ENCODE measurements at places on chromosomes 5 and 9.

DNA sequence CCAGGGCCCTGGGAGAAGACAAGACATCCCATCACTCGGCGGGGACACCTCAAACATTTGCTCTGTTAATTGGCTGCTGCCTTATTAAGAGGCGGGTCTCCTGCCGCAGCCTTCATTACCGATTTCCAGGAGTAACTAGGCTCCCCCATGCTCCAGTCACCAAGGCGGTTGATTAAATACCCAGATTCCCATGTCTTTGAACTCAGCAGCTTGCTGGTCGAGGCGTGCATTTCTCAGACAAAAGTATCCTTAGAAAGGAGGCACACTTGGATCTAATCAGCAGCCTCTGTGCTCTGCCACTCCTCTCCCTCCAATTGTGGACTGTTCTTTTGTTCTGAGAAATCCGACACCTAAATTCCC lies 228.8 kb downstream of the FSTL4 start:
- DNase-seq: no peak

- DNase-seq: no peak
Observed at GRCh38 chr9:127535834-127536233, 76.2 kb upstream of the STXBP1 start.

DNA sequence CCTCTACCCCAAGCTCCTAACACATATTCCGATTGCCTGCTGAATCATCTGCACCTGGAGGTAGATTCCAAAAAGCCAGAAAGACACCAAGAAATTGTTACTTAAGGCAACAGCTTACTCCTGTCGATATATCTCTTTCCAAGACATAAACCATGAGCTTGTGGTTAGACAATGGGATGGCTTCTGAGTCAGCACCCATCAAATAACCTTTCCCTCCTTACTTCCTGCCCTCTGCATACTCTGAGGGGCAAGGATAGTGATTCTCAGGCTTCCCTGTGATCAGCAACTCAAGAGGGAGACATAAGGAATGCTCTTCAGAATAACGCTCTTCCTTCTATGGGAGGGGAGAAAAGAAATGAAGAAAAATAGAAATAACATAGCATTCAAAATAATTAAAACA lies 70.9 kb downstream of the TMEM215 start:
- no peak for DNase-seq

DNA sequence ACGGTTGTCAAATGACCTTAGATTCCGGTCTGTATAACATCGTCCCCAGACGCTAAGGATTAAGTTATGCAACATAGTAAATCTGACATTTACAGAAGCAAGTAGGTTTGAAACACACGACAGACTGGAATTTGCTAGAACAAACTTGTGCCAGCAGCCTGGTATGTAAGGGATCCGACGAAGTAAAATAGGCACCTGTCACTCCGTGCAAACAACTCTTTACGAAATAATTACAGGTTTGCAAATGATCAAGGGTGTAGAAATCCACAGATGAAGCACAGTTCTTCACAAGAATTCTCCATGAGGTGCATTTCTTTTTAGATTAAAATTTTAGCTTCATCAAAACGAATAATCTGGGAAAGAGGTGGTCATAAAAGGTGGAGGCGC lies 508 bp downstream of the MOCS2 start:
- no peak for DNase-seq

GRCh38 chr9:137042751-137043727 lies 2.9 kb downstream of the NPDC1 start:
- DNase-seq: no peak

- DNase-seq: no peak
Observed at GRCh38 chr9:130980526-130980925, 28.4 kb upstream of the LAMC3 start.

DNA sequence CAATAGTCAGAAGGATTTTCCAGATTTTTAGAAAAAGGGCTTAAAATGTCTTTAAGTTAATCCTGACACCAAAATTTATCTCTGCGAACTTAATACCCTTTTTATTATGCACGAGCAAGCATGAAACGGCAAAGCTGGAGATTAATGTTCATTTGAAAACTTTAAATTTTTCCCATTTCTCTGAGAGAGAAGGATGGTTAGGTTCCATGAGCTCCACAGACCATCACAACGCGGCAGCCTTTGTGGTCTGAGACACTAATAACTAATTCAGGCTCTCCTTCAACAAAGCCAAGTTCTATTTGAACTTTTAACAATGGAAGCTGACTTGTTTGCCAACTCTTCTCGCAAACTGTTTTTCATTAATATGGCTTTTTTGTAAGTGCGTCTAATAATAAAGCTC lies 94.7 kb downstream of the MYO10 start:
- DNase-seq: no peak

DNA sequence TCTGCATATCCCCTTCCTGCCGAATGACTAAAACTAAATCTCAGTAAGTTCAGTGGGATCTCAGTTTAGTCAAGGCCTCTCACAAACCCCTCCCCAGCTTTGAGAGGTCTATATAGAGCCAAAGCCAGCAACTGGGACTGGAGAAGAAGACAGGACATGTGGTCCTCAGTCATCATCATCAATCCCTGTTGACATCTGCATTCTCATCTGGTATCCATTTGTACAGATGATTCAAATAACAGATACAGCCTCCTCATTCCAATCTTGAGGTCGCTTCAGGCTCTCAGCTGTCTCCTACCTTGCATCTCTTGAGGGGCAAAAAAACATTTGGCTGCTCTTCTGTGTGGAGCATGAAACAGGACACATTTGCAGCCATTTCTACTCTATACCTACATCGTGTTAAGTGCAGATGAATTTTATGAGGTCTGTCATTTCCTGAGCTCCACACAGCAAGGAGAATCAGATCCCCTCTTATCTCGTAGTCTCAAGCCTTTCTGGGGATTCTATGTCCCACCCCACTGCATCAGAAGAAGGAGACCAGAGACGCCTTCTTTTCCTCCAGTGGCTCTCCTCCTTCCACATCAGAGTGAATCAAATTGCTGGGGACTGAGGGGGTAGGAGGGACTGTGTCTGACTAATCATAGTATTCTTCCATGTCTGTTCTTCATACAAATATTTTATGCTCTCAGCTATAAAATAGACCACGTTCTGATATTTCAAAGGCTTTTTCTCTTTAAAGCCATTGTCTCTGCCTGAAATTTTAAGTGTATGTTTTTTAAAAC lies 4.7 kb upstream of the RECK start:
- DNase-seq: no peak

GRCh38 chr5:174340226-174340625 lies 294.7 kb downstream of the NSG2 start:
- no peak for DNase-seq

DNA sequence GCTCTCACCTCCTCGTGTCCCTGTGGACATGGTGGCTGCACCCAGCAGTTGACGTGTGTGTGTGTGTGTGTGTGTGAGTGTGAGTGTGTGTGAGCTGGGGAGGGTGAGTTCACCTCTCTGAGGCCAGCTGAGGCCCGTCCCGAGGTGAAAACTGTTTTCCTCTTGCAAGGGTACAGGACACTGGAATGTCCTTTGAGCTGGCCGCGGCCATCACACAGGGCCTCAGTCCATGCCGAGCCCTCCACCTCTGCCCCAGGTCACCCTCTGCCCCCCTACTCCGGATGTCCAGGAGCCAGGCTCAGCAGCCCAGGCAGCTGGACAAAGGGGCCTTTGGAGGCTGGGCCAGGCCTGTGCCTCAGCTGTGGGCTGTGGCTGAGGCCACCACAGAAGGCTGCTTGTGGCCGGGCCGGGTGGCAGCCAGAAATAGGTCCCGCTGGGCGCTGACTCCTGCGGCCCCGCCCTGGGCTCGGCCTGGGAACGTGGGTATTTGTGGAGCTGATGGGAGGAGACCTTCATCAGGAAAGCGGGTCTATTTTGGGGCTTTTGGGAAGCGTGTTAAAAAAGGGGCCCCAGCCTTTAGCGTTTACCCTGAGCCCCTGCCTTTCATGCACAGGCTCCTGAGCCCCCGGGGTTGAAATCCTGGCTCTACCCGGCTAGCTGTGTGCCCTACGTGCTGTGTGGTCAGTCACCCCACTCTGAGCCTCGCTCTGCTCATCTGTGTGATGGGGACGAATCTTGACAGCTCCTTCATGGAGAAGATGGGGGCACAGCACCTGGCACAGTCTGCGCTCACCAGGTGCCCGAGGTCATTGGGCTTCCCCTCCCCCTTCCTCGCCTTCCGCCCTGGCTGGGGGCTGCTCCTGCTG lies 75.1 kb upstream of the IER5L start:
- no peak for DNase-seq

GRCh38 chr5:52725065-52725746 lies 62.5 kb upstream of the ITGA1 start:
- DNase-seq: peak; percentile 25

DNA sequence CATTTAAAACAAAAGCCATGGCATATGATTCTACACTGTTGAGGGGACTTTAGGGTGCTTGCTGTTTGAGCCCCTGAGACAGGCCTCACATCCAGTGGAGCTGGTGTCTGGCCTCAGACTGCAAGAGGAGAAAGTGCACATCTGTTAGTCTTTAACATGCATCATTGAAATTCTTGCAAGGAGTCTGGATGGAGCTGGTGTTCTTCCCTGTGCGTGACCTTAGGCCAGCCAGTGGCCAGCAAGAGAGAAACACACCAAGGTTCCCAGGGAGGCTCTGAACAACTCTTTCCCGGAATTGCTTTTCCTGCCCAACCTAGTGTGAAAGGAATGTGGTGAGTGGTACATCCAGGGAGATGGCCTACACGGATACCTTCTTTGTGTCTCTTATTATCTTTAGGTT lies 282.8 kb upstream of the TNC start:
- DNase-seq: no peak

GRCh38 chr9:20496328-20496727 lies 126.0 kb downstream of the MLLT3 start:
- DNase-seq: no peak

- DNase-seq: no peak
Observed at GRCh38 chr5:38509185-38509584, 47.3 kb downstream of the LIFR start.

- no peak for DNase-seq
Observed at GRCh38 chr5:120805131-120805530, 341.0 kb downstream of the PRR16 start.

DNA sequence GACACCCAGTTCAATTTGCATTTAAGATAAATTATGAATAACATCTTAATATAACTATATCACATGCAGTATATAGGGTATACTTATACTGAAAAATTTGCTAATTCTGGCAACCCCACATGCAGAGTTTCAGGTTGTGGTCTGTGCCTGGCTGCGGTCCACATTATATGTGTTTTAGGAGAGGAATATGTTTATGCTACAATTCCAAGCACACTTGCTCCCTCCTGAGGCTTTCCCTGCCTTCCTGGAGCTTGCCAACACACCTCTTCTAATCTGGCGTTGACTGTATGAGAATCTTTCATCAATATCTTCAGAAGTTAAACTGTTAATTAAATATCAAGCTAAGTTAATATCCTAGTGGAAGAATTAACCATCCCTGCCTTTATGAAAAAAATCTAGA lies 45.2 kb downstream of the SEMA5A start:
- no peak for DNase-seq

DNA sequence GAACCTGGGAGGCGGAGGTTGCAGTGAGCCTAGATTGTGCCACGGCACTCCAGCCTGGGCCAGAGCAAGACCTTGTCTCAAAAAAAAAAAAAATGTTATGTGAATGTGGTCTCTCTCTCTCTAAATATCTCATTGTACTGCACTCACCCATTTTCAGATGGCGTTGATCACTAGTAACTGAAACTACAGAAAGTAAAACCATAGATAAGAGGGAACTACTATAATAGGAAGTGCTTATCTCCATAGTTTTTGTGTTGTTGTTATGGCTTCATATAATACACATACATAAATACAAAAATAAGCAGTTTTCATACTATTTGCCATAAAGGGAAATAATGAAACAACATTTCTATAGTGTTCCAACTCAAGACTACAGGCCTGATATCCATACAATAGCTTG lies 9.1 kb downstream of the IL31RA start:
- no peak for DNase-seq

GRCh38 chr5:472076-472655 lies 29.2 kb downstream of the EXOC3 start:
- no peak for DNase-seq

DNA sequence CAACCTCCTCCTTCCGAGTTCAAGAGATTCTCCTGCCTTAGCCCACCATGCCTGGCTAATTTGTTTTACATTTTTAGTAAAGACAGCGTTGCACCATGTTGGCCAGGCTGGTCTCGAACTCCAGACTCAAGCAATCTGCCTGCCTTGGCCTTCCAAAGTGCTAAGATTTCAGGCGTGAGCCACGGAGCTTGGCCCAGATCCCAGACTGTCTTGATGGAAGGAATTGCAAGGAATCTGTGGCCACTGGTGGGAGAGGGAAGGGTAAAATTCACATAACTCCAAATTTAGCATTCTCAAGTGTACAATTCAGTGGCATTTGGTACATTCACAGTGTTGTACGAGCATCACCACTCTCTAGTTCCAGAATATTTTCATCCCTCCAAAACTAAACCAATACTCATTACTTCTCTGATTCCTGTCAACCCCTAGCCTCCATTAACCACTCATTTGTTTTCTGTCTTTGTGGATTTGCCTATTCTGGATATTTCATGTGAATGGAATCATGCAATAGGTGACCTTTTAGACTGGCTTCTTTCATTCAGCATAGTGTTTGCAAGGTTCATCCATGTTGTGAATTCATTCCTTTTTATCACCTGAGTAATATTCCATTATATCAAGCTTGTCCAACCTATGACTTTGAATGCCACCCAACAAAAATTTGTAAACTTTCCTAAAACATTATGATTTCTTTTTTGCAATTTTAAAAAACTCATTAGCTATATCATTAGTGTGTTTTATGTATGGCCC lies 8.9 kb upstream of the MYO10 start:
- no peak for DNase-seq

DNA sequence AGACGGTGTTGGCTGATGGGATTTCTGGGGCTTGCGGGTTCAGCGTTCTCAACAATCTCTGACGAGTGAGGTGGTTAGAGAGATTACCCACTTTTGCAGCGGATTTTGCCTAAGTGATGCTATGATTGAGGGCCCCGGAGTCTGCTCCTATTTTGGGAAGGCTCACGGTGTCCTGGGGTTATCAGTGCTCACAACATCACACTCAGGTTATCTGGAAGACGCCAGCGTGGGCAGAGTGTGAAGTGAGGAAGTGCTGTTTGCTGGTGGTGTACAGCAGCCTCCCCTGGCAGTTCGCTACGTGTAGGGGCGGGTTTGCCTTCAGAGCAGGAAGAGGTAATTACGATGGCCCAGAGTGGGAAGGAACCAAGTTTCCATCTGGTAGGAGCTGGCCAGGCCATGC lies 341.2 kb upstream of the IRX2 start:
- no peak for DNase-seq

GRCh38 chr5:488241-488640 lies 36.0 kb downstream of the SLC9A3 start:
- DNase-seq: no peak

All from stimulated activated CD8-positive, alpha-beta memory T cell treated with anti-CD3 and anti-CD28 coated beads, Interleukin-2, amount 100 ng/mL, for 1 hour (primary cell).